ENCODE measurements at places on chromosomes 3 and 15. TPM values are rescaled to one million over a fixed set of nuclear protein-coding genes. Genes with fewer than 3 reads are reported as not detected.

GRCh38 chr3:190116551-190117067 is 4.1 kb downstream of the P3H2 start:
- no peak for DNase-seq

GRCh38 chr15:78671626-78672211 is 30.7 kb upstream of the CHRNB4 start:
- no peak for DNase-seq

- DNase-seq, result no peak
These were observed 45.9 kb upstream of the SEC61A1 start for GRCh38 chr3:128006061-128007032.

GRCh38 chr15:88049506-88049905 is 207.0 kb downstream of the NTRK3 start:
- no peak for DNase-seq

GRCh38 chr3:11534793-11535101 is 109.0 kb downstream of the VGLL4 start:
- DNase-seq, result no peak

GRCh38 chr3:123038751-123039150 is 11.2 kb upstream of the SEMA5B start:
- DNase-seq, result no peak

DNA sequence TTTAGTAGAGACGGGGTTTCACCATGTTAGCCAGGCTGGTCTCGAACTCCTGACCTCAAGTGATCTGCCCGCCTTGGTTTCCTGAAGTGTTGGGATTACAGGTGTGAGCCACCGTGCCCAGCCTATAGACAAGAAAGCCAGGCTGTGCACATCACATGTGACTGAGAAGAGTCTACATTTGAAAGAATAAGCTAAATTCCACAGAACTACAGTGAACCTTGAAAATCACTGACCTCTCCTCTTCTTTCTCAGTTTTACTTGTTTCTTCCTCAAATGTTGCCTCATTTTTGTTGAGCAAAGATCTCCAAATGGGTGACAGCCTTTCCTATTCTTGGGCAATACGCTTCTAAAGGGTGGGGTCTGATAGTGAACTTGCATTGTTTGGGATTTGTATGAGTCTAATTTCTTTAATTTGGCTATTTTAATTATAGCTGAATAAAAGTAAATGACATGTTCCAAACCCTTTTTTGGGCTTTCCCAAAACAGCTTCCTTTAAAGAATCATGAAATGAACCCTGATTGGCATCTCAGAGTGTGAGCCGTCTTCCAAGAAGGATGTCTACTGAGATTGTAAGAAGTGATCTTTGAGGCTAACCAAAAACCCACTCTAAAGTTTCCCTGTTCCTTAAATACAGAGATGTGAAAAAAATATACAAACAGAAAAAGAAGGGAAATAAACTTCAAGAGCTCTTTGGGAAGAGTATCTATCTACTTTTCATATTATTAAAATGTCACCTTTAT is 21.6 kb upstream of the SPTBN5 start:
- no peak for DNase-seq

DNA sequence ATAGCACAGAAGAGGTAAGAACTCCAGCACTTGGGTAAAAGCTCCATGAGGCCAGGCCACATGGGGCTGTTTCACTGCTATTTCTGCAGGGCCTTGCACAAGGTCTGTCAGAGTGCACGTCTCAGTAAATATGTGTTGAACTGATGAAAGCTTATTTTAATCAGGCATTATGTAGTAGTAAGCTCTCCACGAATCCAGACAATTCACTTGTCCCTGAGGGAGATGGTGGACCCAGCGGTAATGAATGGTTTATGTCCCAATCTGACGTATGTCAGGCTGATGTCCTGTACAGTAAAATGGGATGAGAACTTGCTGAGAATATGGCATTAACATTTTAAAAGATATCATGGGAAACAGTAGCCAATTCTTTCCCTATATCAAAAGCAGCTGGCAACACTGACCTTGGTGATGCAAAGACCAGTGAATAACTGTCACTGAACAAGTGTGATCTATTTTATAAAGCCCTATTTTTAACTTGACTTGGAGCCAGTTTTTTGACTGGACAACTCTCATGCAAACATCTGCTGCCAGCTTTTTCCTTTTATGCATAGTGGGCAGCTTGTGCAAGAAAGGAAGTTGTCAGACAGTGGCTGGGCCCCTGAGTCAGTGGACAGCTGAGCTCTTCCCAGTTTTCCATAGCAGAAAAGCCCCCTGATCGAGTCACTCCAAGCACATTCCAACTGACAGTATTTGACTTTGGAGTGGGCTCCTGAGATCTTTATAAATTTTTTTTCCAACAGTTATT is 519.8 kb upstream of the MDFIC2 start:
- peak; percentile 28 for DNase-seq

GRCh38 chr3:149280671-149281349 is 52.6 kb downstream of the TM4SF18 start:
- DNase-seq, result no peak

DNA sequence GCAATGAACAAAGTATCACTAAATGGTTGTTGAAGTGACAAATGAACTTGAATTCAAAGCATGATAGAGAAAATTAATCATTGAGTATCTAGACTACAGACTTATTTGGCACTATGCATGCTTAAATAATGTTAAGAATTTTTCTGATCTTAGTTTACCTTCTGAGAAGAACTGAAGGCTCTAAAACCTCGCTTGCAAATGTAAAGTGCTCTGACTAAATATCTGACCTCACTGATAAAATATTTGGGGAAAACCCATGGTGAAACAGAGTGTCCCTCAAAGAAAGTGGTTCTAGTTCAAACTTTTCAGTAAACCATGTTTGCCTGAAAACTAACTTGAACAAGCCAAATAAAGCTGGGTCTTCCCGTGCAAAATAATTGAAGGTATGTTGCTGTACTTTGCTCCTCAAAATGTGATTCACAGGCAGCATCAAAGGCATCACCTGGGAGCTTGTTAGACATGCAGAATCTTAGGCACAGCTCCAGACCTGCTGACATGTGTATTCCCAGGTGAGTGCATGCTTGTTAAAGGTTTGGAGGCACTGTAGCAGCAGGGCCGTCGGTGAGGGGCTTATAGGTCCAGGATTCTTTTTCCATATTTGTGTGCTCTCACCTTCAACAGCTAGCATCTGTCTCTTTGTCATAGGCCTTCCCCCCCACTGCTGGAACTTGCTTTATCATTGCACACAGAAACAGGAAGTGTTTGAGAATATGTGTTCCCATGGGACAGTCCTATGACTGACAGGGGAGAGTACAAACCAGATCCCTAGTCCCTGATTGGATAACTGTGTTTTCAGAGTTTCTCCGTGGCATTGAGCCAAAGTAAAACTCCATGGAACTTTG is 524.2 kb upstream of the LMCD1 start:
- DNase-seq, result no peak

GRCh38 chr15:78149068-78149804 is at the start of gene IDH3A:
Gene IDH3A (plus strand): TSS chr15:78149362. CDS start chr15:78149404, 42 bp downstream.
- peak; percentile 100 for DNase-seq

- DNase-seq, result no peak
These were observed 423.8 kb upstream of the CFAP20DC start for GRCh38 chr3:59473636-59474035.

DNA sequence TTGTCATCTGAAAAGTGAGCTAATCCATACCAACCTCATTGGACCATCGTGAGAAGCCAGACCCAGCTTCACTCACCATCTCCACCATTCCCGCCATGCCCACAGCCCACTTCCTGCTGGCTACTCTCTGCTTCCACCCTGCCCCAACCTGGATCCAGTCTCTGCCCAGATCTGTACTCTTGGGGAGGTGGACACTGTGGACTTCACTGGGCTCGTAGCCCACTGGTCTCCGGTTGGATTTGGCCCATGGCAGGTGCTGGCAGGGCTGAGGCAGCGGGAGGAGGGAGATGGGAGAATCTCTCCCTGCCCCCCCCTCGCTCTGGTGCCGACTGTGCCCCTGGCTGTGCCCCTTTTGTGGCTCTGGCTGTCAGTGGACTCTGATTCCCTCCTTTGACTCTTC is 193.8 kb downstream of the ABHD5 start:
- no peak for DNase-seq

- no peak for DNase-seq
These were observed 11.1 kb downstream of the SLC6A6 start for GRCh38 chr3:14413381-14414071.

DNA sequence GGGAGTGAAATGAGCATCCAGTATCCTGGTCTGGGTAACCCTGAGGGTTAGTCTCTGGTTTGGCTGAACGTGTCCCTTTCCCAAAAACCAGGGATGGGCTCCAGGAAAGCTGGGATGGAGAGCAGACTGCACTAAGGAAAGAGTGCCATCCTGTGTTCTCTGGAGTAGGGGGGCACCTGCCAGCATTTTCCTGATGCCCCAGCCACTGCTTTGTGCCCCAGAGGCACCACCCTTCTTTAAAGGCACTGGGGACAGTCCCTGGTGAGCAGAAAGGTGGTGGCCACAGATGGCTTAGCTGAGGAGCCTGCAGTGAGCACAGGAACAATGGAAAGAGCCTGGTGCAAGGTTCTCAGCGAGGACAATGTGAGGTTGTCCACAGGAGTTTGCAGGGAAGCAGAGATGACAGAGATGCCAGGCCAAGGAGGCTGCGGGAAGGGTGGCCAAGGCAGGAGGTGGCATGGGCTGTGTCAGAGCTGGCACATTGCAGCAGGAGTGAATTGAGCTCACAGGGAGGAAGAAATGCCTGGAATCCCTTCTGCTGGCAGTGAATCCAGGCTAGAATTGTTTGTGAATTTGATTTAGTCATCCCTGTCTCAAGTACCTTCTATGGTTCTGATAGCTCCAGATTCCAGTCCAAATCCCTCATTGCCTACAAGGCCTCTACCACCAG is 39.9 kb downstream of the AMOTL2 start:
- peak; percentile 50 for DNase-seq

DNA sequence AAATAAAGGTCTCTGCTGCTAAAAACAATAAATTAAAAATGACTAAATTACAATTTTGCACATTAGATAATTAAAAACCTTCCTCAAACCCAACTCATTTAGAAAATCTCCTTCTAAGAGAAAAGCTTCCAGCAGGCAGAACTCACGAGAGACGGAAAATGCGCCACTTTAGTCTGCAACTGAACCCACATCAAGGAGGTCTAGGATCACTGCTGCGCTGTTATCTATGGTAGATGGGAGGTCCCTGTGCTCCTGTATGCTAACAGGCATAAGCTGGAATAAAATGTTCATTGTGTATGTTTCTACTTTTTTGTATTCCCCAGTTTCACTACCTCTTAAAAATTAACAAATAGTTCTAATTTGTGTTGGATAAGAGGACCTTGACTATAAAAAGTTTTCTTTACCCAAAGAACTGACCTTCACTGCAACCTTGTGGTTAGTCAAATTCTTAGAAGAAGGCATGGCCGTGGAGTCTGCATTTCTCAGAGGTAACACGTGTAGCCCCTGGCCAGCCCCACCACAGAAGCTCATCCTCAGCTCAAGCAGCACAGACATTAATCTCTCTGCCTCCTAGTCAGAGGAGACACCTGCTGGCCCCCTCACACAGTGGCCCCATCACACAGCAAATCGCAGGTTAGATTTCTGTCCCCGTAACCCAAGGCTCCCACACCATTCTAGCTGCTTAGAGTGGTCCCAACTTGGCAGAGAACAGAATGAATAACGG is 22.3 kb downstream of the STIMATE start:
- DNase-seq, result no peak

DNA sequence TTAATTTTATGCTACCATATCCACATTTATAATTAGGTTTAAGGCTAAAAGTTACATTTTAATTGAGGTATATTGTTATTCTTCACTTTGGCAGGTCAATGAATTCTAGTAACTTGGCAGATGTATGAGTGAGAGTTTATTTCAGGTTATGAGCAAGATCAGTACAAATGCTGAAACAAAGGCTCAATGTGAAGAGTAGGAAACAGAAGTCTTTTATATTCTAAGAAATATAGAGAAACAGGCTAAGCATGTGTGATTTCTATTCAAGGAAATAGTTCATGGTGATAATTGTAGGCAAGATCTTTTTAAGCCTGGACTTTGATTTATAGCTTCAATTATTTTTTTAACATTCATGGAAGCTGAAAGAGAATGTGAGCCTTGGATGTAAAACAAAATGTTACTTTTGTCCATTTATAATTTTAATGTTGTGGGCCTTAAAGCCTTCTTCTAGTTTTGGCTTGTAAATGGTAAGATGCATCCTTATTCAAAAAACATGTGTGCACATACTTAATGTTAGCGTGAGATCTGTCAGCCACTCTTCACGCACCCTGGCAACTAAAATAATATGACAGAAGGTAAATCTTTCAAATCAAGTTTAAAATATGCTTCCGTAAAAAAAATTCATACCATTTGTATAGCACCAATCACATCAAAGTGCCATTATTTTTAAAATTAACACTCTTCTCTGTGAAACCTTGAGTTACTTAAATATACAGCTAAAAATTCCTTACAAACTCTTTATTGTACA is 22.8 kb upstream of the OSTN start:
- DNase-seq, result no peak

DNA sequence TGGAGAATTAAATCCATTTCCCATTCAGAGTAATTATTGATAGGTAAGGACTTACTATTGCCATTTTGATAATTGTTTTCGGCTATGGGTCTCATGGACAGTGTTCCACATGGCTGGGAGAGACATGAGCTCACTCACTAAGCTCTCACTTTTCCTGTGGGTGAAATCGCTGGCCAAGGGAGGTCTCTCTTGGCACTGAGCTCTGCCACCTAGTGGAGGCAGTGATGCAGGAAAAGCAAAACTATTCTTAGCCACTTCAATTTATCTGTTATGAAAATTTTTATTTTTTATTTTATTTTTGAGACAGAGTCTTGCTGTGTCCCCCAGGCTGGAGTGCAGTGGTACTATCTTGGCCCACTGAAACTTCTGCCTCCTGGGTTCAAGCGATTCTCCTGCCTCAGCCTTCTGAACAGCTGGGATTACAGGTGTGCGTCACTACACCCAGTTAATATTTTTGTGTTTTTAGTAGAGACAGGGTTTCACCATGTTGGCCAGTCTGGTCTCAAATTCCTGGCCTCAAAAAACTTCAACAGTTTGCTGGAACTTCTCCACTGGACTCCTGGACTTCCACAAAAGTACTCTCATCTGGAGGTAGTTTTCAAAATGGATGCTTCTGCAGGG is 4.7 kb upstream of the RNF13 start:
- DNase-seq, result peak; percentile 57

DNA sequence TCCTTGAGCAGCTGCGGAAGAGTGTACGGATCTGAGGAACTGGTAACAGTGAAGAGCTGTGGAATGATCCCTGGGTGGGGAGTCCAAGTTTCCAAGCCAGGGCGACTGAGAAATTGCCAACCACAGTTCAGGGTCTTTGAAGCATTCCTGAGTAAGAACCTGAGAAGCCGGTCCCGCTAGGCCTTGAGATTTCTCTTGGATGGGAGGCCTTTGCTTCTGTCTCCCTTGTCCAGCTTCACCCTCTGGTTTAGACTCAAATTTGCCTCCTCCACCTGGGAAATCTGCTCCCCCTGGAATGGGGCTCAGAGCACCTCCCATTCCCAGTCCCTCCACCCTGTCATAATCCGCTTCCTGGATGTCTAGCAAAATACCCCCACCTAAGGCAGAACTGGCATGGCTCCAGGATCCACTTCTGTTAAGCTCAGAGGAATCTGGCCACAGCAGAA is 127.7 kb upstream of the DLG1 start:
- no peak for DNase-seq

CELSR3 gene
- 0.35 TPM for total RNA-seq

SLC22A13 gene
- not detected for total RNA-seq

GOLGA6B gene
- total RNA-seq, result not detected

RARRES1 gene
- 14.6 TPM for total RNA-seq

All from left ventricle myocardium superior (tissue), 1 donor.